ENCODE measurements at places on chromosomes 5 and 9.

GRCh38 chr5:1110307-1111240 lies 1.3 kb downstream of the SLC12A7 start:
- no peak for DNase-seq

DNA sequence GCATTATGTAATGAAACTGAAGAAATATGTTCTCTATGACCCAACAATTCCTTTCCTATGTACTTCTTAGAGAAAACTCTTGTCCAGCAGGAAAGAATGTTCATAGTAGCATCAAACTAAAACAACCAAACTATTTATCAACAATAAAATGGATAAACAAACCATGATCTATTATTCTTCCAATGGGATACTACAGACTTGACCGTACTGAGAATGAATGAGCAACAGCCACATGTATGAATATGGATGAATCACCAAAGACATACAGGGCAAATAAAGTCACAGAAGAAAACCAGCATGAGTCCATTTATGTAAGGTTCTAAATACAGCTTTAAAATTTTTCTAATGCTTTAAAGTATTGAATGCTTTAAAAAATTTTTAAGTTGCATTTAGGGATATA lies 73.6 kb upstream of the SUSD1 start:
- DNase-seq, result no peak

DNA sequence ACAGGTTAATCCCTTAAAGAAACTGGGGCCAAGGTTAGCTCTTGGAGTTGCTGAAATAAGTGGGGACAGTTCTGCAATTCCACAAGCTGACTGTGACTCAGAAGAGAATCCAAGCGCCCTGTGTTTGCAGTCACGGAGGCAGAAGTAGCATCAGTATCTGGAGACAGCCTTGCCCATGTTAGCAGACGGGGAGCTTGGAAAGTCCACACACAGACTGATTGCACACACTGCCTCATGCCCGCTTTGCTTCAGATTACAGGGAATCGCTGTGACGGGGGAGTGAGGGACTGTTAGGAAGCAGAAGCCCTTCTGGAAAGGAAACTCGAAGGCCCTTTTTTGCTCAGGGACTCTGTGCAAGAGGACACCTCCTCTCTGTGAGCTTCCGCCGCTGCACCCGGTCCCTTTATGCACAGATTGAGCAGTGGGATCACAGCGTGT lies 30.9 kb upstream of the PPP1R26 start:
- DNase-seq, result no peak

GRCh38 chr5:179276838-179277395 lies 68.3 kb downstream of the ADAMTS2 start:
- no peak for DNase-seq

DNA sequence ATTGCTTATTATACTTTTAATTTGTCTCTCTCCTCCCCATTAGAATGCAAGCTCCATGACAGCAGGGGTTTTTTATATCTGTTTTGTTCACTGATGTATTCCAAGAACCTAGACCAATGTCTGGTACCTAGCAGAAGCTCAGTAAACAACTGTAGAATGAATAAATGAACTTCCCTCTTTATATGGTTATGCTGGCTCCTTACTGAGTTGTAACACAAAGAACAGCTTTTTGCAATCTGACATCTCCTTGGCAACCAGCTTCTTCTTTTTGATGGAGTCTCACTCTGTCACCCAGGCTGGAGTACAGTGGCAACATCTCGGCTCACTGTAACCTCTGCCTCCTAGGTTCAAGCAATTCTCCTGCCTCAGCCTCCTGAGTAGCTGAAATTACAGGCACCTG lies 13.6 kb downstream of the TRMO start:
- no peak for DNase-seq

DNA sequence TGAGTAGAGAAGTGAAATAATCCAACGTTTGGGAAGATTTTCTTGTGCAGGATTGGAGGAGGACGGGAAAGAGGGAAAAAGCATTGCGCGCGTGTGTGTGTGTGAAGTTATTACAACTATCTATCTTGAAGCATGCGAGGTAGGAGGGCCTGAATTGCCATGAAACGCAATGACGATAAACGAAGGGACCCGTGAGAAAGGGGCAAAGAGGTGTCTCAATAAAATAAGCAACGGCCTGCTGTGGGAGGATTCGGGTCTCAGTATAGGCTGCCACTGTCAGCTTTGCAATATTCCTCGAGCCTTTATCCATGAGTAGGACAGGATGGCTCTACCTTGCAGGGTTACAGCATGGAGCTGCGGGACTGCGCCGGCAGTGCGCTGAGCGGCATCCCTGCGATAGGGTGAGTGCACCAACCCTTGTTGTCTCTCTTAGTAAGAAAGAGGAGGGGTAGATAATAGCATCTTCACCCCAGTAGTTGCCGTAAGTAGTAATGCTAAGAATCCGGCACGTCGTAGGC lies 631 bp upstream of the RCL1 start:
- DNase-seq, result no peak
